ENCODE measurements at places on chromosomes 3 and 15. TPM values are rescaled to one million over a fixed set of nuclear protein-coding genes. Genes with fewer than 3 reads are reported as not detected.
A peak's percentile ranks its signal among the peaks of the same experiment; 100 is the strongest.

- H3K36me3 ChIP-seq: no peaks in the 10 kb centered on the region
- H3K4me1 ChIP-seq: no peaks in the 10 kb centered on the region
- no peak overlapping the region for H3K4me3 ChIP-seq
- no peak for DNase-seq
Observed at GRCh38 chr3:104832530-104832929, 534.2 kb upstream of the ALCAM start.

GRCh38 chr3:22474706-22475445, 723.9 kb upstream of the ZNF385D start:
- H3K27me3 ChIP-seq: no peaks in the 10 kb centered on the region
- no peaks in the 10 kb centered on the region for H3K4me1 ChIP-seq
- H3K36me3 ChIP-seq: no peaks in the 10 kb centered on the region

DNA sequence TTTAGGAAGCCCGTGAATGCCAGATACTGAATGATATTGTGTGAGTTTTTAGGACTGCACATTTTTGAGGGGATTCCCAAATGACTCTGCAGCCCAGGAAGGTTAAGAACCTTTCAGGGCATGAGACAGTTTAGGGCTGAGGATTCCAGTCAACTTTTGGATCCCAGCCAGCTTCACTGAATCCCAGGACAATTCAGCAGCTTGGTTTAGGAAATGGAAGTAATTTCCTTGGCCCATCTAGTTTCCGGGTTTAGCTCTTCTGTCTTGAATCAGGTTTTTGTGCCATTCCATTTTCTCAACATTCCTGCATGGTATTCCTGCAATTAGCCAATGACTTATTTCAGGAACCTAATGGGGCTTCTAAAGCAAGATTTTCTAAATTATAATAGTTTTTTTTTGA, 253.9 kb downstream of the LSAMP start:
- H3K4me1 ChIP-seq: no peaks in the 10 kb centered on the region
- H3K27ac ChIP-seq: no peak overlapping the region
- DNase-seq: no peak

DNA sequence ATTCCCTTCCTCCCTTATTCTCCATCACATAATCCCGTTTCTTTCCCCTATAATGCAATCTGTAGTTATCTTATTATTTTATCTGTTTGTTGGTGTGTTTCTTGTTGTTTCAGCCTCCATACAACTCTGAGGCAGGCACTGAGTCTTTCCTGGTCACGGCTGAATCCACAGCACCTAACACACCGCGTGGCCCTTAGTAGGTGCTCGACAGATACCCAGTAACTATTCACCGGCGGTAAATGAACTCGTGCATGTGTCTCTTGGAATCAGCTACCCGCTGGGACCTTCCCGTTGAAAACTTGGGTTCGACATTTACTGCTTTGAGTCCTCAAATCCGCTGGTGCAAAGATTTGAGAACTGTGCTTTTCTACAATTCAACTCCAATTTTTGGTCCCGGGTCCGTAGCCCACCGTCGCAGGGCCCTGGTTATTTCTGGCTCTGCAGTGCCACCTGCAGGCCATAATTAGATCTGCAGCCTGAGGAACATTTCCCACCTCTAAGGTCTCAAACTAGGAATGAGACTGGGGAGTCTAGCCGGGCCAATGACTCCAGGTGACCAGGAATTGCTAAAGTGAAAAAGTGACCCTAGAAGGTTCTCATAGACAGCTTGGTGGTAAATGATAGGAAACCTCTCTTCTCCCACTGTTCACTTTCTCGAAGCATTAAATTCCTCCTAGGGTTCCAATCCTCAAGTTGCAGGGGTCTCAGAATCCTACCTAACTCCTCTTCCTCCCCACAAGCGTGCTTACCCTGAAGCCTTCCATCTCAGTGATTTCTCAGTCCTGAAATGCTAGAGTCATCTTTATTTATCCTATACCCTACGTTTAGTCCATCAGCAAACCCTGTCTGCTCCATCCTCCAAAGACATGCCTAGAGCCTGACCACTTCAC, 40.0 kb upstream of the TRH start:
- no peaks in the 10 kb centered on the region for H3K4me1 ChIP-seq
- no peak overlapping the region for H3K27ac ChIP-seq
- peak; percentile 61 for DNase-seq
- H3K36me3 ChIP-seq: no peaks in the 10 kb centered on the region
- H3K4me3 ChIP-seq: no peak overlapping the region

- no peak overlapping the region for H3K27ac ChIP-seq
- H3K27me3 ChIP-seq: no peaks in the 10 kb centered on the region
- no peaks in the 10 kb centered on the region for H3K36me3 ChIP-seq
Observed at GRCh38 chr3:176906046-176906905, 291.0 kb downstream of the TBL1XR1 start.

- no peak overlapping the region for H3K4me3 ChIP-seq
- H3K36me3 ChIP-seq: no peaks in the 10 kb centered on the region
- no peak for DNase-seq
- peaks cover 47% of the 10 kb centered on the region for H3K4me1 ChIP-seq
- H3K27me3 ChIP-seq: no peaks in the 10 kb centered on the region
- H3K27ac ChIP-seq: no peak overlapping the region
Observed at GRCh38 chr15:78978601-78979179, 33.8 kb upstream of the CTSH start.

The CHRD gene
- 13.7 TPM for total RNA-seq

The RTP3 gene
- total RNA-seq: not detected

All from spleen (tissue), 13 donors.